GDM1 (cell line): ENCODE measurements at places on chromosomes 1 and 21.

DNA sequence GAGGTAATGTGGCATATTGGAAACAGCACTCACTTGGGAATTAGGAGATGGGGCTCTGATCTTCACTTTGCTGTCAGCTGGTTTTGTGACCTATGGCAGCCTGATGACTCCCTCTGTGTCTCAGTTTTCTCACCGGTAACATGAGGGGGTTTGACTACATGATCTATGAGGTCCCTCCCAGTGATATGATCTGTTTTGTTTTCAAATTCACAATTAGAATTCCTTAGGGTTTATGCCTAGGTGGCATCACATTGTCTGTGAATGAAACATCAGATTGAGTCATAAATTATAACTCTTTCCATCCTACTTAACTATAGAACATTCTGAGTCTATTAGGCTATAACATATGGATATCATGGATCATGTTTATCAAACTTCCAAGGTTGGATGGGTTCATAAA, 386.6 kb downstream of the PTBP2 start:
- no peak for DNase-seq

DNA sequence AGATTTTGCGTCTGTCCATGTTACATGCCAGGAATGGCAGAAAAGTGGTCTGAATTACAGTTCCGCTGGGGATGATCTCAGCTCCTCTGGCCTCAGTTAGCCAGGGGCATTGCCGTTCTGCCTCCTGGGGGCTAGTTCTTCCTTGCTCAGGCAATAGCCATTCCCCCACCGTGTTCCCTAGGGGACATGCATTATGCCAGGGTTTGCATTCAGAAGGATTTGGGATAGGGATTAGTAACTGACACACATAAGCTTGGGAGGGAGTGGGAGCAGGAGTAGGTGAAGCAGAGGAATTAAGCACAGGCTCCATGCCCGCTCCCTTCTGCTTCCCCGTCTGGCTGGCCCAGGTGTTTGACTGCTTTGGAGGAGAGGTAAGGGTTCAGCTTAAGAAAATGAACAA, 12.7 kb downstream of the LRRC71 start:
- DNase-seq, result no peak

- peak; percentile 91 for DNase-seq
Observed at GRCh38 chr1:112704934-112705627, 1.8 kb downstream of the RHOC start.

- no peak for DNase-seq
Observed at GRCh38 chr1:33957854-33958253, 94.0 kb downstream of the HMGB4 start.
